ENCODE measurements at places on chromosomes 11 and 22.

DNA sequence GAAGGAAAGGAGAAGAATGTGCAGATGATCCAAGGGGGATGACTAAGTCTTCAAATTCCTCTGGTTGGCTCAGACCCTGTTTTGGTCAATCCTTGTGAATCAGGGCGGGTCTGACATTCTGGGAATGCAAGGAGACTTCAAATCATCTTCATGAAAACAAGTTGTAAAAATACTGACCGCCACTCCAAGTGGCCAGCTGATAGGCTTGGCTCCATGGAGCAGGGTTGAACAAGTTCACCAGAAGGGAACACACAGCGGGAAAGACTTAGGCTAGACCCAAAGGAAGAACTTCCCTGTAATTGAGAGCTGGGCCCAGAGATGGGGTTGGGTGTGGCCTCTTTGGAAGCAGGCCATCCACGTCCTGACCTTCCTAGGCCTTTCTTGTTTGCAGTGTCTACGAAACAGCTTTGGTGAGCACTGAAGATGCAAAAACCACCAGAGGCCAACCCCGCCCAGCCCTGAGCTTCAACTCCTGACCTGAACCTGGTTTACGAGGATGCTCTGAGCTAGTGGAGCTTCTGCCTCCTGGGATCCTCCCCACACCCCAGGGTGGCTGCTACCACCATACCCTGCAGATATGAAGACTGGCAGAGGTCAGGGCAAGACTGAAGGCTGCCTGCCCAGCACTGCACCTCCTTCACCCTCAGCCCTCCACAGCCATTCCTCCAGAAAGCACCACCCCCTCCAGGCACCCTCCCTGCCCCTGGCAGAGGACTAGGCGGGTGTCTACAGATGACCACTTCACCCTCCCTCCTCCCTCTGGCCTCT lies 26.1 kb downstream of the GDPD5 start:
- DNase-seq = peak; percentile 94

DNA sequence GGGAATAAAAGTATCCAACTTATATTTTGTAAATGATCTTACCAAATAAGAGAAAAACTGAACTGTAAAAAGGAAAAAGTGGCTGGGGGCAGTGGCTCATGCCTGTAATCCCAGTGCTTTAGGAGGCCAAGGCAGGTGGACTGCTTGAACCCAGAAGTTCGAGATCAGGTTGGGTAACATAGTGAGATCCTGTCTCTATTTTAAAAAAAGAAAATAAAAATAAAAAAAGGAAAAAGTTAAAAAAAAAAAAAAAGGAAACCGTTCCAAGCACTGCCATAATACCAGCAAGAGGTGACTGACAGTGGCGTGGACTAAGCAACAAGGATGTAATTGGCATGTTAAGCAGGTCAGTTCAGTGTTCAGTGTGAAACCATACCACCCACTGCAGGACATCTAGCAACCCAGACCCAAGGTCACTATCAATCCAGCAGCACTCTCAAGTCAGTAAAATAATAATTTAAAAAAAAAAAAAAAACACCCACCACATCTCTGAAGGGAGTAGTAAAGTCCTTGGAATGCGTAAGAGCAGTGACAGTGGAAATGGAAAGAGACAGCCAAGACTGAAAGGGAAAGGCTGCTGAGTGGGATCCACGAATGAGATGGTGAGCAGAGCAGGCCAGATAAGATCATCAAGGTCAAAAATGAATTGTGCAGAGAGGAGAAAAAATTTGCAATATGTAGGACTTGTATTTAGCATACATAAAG lies 43.6 kb downstream of the MAPK1 start:
- peak; percentile 10 for DNase-seq

DNA sequence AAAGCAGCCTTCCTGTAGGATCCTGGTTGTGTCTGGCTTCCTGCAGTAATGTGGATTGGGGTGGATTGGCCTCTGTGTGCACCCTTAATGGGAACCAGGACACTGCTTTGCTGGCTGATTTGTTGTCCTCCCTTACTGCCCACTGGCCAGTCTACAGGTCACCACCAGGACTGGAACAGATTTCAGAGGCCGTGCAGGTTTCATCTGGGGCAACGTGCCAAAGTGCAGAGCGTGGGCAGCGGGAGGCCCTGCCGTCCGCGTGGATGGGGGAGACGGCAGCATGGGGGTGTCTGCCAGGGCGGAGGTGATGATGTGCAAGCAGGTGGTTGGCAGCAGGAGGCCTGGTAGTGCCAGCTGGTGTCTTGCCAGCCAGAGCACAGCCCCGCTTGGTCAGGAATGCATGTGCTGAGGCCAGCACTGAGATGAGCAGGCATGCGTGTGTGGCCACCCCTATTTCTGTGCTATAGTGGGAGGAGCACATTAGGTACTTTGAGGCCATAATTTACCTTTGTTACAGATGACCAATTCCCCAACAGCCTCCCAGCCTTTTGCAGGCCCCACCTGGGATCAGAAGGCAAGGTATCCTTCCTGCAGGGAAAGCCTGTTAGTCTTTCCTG lies 24.3 kb downstream of the BCR start:
- no peak for DNase-seq

DNA sequence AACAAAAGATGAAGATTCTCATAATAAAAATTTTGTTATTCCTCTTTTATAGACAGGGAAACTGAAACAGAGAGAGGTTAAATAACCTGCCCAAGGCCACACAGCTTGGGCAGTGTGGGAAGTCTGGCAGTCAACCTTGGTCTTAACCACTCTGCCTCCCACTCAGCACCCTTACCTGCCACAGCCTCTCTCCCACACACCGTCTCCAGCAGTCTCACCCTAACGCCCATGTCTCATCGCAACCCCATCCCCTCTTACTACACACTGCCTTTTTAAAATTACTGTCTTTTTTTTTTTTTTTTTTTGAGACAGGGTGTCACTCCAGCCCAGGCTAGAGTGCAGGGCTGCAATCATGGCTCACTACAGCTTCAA lies 25.0 kb downstream of the ARRB1 start:
- no peak for DNase-seq

DNA sequence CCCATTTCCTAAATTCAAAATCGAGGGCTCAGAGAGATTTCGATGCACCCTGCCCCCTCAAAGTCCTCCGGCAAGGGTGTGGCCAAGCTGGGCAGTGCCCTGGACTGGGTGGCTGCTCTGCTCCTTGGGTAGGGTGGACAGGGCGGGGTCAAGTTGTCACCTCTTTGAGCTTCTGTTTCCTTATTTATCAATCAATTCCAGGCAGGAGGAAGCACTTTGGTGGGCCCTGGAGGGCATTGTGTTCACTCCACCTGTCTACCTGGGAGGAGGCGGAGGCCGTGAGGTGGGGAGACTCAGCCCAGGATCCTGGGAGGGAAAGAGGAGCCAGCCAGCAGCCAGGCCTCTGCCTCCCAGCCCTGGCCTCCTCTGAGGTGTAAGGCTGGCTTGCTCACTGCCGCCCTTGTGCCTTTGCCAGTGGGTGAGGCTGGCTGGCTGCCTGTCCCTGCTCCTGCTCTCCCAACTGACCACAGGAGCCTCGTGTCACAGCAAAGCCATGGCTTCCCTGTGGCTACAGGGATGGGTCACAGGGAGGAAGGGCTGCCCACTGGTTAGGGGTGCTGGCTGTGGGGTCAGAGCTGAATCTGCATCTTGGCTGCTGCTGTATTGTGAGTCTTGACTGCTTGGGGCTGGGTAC lies 25.5 kb upstream of the SHISAL1 start:
- no peak for DNase-seq

DNA sequence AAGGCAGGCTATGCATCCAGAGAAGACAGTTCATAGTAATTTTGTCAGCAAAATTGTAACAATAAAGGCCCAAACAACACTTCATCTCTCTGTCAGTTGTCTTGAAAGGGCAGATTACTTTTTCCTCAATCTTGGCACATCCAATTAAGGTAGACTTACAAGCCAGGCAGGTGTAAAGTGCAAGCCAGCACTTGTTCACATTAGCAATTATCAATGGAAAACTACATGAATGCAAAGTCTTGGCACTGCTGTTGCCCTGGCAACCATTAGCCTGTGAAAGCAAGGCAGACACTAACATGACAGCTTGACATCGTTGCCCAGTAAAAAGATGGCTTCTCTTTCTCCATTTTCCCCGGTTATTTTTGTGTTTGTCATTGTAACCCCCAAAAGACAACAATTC lies 677.2 kb upstream of the TENM4 start:
- DNase-seq = no peak

DNA sequence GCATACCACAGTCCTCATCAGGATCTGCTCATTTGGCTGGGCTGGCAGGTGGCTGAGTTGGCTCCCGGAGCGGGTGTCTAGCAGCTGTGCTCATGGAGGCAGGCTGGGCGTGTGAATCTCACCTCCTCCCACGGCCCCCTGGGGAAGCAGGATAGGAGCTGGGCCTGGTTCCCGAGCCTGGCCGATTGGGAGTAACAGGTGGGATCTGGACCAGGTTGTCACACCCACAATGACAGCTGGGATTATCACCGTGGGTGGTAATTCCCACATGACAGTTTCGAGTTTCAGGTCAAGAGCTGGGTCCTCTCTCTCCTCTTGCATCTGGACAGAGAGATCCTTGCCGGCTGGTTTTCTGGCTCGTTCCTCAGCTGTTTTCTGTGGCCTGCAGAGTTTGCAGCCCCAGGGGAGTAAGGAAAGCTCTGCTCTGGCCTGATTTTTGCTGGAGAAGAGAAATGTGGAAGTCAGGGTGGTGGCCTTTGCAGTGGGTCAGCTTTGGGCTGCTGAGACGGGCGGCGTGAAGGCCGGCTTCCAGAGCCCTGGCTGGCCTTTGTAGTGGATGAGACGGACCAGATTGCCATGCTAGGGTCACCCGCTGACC lies 57.0 kb downstream of the BCR start:
- DNase-seq = no peak

GRCh38 chr22:32617903-32618302 lies 143.3 kb downstream of the FBXO7 start:
- DNase-seq = no peak

DNA sequence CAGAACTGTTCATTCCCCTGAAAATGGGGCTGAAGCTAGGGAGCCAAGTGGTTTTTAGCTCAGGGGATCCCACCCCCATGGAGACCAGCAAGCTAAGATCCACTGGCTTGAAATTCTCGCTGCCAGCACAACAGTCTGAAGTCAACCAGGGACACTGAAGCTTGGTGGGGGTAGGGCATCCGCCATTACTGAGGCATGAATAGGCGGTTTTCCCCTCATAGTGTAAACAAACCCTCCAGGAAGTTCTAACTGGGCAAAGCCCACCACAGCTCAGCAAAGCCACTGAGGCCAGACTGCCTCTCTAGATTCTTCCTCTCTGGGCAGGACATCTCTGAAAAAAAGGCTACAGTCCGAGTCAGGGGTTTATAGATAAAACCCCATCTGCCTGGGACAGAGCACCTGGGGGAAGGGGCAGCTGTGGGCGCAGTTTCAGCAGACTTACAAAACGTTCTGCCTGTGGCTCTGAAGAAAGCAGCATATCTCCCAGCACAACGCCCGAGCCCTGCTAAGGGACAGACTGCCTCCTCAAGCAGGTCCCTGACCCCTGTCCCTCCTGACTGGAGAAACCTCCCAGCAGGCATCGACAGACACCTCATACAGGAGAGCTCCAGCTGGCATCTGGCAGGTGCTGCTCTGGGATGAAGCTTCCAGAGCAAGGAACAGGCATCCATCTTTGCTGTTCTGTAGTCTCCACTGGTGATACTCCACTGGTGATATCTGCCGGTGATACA lies 32.7 kb downstream of the GAB4 start:
- no peak for DNase-seq

DNA sequence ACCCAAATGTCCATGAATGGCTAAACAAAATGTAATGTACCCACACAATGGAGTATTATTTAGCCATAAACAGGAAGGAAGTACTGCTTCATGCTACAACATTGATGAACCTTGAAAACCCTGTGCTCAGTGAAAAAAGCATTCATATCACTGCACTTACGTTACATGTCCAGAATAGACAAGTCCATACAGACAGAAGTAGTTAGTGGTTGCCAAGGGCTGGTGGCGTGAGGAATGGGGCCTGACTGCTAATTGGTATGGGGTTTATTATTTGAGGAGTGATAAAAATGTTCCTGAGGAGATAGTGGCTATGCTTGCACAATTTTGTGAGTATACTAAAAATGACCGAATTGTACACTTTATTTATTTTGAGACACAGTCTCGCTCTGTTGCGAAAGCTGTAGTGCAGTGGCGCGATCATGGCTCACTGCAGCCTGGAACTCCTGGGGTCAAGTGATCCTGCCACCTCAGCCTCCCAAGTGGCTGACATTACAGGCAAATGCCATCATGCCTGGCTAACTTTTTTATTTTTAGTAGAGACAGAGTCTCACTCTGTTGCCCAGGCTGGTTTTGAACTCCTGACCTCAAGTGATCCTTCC lies 7.7 kb upstream of the SYVN1 start:
- no peak for DNase-seq

DNA sequence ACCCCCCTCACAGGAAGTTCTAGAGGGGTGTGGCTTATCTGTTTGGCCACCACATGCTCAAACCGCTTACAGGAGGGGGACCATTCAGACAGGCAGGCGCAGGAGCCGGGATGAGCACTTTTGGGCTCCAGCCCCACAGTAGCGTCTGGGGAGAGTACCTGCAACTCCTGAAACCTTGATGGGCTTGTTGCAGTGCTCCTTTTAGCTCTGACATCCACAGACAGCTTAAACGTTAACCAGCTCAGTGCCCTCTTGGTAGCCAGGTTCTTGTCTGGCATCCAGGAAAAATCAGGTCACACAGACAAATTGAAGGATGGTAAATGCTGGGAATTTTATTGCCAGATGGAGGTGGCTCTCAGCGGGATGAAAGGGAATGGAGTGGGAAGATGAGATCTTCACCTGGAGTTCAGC lies 326.3 kb downstream of the ETS1 start:
- no peak for DNase-seq

- no peak for DNase-seq
These were observed 274.7 kb downstream of the MN1 start for GRCh38 chr22:27526901-27527300.

DNA sequence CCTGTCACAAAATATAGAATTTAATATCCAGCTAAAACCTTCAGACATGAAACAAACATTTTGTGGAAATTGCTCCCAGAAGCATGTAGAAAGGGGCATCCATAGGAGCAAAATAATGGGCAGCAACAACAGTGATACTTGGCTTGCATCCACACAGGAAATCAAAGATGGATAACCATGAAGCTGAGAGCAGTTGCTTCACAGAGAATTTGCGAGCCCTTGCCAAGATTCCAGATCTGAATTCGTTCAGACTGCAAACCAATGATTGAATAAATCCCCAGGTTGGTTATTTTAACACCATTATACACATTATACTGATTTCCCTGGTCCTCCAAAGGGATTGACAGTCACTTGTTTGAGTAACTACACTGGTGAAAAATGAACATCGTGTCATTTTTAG lies 15.6 kb upstream of the OR51L1 start:
- DNase-seq = no peak
